Fibroblast of upper back skin (primary cell): ENCODE measurements at places on chromosomes 5 and 9.

- DNase-seq, result no peak
Observed at GRCh38 chr9:133429214-133429613, 7.0 kb downstream of the ADAMTS13 start.

- peak; percentile 72 for DNase-seq
Observed at GRCh38 chr5:34531751-34532360, 124.3 kb upstream of the RAI14 start.

- peak; percentile 96 for DNase-seq
Observed at GRCh38 chr5:67301285-67301903, 104.8 kb upstream of the CD180 start.

DNA sequence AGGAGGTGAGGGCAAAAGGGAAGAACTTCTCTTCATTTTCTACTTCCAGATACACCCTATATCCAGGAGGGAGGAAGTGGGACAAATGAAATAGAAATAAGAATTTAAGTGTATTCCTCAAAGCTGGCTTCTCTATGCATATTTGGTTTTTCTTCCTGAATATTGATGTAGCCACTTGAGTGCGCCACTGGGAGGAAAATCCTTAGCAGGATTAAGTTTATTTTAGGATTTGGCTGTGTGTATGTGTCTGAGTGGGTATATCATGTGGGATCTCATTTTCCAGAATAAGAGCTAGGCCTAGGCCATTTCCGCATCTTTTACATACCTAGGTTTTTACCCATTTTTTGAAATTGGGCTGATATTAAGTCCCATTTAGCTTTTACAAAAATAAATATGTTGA is 42.5 kb downstream of the MAP1B start:
- DNase-seq, result no peak

DNA sequence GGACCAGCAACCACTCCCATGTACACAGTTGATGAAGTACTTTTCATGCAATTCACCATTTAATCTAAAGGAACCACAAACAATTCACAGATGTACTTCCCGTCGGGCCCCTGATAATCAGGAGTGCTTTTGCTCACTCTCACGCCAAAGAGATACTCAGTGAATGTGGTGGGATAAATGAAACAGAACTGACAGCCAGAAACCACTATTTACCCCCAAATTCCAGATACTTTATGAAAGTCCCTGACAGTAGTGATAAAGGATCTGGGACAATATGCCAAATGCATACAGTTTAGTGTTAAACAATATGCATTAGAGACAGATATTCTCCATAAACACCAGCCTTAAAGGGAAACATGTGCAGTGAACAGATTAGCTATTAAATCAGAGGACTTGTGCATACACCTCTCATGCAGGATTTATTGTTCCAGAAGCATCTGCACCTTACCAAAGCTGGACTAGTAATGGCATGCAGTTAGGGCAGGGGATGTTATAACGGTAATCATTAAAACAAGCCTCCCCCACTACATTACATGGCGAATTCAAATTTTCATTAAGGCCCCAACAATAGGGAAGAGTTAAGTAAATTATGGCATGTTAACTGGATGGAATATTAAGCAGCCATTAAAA is 74.0 kb upstream of the SLC25A51 start:
- DNase-seq, result no peak

DNA sequence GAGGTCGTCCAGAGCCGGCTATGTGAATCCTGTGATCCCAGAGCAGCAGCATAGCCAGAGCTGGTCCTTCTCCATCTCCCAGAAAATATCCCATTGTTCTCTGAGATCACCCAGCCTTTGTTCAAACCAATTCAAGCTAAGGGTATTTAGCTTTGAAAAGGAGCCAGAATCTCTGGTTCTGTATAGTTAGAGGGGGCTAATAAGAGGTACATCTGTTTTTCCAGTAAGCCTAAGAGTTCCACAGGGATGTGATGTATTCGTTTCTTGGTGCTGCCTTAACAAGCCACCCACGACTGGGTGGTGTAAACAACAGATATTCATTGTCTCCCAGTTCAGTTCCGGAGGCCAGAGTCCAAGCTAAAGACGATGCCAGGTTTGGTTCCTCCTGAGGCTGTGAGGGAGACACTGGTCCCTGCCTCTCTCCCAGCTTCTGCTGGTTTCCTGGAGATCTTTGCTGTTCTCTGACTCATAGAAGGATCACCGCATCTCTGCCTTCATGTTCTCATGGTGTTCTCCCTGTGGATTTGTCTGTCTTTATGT is 344.8 kb downstream of the MTRR start:
- DNase-seq, result no peak

- peak; percentile 97 for DNase-seq
Observed at GRCh38 chr5:149561848-149562247, 10.6 kb upstream of the CSNK1A1 start.

DNA sequence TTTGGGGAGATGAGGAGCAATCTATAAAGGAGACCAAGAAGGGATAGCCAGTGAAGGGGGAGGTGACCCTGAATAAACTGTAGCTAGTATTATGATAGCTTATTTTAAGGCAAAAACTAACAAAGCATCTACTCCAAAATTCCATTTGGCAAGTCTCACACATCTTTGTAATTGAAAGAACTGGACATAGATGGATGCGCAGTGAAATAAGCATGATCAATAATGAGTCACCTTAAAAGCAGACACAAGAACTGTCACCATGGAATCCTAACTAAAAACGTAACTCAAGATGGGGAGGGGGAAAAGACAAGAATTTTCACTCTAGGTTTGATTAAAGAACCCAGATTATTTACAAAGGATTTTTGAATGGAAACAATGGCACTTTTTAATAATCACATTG is 164.5 kb downstream of the MED27 start:
- DNase-seq, result peak; percentile 52

DNA sequence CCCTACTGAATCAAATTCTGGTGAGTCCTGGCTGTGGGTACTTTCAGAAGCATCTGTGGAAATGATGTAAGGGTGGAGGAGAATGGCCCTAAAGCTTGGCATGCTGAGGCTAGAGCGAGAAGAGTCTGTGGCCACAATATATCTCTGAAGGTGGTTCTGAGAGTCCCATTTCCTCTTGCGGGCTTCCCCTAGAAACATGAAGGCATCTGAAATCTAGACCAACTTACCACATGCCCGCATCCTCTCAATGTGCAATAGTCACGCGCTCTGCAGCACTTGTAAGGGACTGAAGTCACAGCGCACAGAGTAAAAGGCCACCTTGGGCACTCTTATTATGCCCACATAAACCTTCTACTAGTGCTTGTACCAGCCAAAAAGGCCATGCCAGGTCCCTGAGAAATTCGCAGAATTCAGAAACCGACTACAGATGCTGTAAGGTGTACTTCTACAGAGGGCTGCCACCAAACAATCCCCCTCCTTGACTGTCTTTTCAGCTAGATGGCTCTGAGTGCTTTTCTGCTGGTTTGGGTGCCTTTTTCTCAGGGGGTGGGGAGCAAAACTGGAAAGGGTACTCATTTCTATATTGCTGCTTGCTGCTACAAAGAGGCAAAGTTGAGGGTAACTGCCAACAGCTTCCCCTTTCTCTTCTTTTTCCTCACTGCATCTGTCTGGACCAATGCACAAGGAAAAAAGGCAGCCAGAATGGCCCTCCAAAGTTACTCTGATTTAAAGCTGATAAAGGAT is 107.3 kb downstream of the ZDHHC21 start:
- no peak for DNase-seq

GRCh38 chr5:86894056-86894455 is 276.3 kb downstream of the COX7C start:
- peak; percentile 12 for DNase-seq

- no peak for DNase-seq
Observed at GRCh38 chr9:135255033-135255840, 167.8 kb downstream of the OLFM1 start.

DNA sequence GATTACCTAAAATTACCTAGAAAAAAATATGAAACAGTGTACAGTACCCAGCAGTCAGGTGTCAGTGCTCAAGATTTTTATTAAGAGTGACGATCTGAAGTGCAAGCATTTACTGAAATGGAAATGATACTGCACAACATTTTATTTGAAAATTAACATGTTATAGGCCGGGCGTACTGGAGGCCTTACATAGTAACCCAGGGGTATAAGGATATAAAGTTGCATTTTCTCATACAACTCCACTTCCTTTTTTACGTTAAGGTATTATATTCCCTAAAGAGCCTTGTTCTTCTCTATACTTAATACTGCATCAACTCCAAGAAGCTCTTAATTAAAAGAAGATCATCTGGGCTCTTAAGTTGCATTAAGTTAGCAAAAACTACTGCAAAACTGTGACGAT is 3.3 kb downstream of the MAT2B start:
- DNase-seq, result no peak

GRCh38 chr5:59274106-59274636 is 619.4 kb downstream of the PDE4D start:
- DNase-seq, result no peak

- peak; percentile 98 for DNase-seq
Observed at GRCh38 chr5:153629027-153629895, 138.8 kb downstream of the GRIA1 start.

GRCh38 chr5:56310711-56311204 is 77.6 kb upstream of the ANKRD55 start:
- peak; percentile 70 for DNase-seq

GRCh38 chr9:93121316-93122241 is 12.5 kb downstream of the NINJ1 start:
- DNase-seq, result no peak

- DNase-seq, result peak; percentile 26
Observed at GRCh38 chr5:36150676-36151433, 832 bp downstream of the LMBRD2 start.

DNA sequence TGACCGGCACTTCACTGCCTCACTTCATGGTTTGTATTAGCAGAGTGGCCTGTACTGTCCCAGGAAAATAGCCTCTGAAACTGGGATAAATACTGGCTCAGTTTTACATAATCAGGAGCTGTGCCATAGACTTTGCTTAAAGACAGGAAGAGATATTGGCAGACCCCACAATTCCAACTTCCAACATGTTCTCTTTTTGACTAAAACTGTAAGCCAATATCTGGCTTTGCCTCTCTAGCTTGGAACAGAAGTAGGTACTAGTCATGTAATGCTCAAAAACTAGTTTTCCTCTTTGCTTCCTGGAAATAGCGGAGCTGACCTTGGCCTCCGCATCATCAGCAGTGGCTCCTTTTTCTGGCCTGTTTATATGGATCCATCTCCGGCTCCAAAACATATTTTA is 276.9 kb downstream of the CDH9 start:
- DNase-seq, result no peak

GRCh38 chr9:37732952-37733351 is 20.7 kb upstream of the TRMT10B start:
- DNase-seq, result no peak

GRCh38 chr5:158487156-158487555 is 612.6 kb downstream of the EBF1 start:
- peak; percentile 37 for DNase-seq

DNA sequence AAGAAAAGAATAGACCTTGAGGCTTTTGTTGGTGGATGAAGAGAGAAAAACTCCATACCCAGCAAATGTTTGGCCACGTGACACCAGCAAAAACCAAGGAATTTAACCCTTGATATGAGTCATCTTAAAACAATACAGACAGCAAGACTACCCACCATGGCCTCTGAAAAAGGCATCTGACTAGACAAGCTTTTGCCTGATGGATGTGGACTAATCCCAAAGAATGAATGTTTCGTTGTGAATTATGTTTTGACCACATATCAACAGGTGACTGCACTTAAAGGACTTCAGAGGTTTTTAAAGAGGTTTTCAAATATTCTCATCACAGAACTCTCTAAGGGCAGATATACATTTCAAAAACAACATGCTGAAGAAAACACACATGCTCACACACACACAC is 33.0 kb upstream of the SLC1A3 start:
- peak; percentile 98 for DNase-seq

DNA sequence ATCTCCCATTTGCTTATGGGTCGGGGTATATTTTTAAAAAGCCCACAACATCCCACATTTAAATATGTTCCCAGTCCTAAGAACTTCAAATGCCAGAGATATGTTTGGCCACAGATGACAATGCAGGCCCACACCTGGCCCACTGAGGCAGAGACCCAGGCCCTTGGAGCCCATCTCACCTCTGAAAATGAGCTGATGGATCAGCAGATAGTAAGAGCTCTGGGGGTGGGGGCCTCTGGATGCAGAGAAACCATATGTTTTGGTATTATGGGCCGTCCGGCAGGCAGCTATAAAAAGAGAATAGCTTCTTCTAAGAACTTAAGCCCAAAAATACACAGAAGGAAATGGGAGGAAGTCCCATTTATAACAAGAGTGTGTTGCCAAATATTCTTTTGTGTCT is 256.0 kb downstream of the GRIA1 start:
- no peak for DNase-seq

DNA sequence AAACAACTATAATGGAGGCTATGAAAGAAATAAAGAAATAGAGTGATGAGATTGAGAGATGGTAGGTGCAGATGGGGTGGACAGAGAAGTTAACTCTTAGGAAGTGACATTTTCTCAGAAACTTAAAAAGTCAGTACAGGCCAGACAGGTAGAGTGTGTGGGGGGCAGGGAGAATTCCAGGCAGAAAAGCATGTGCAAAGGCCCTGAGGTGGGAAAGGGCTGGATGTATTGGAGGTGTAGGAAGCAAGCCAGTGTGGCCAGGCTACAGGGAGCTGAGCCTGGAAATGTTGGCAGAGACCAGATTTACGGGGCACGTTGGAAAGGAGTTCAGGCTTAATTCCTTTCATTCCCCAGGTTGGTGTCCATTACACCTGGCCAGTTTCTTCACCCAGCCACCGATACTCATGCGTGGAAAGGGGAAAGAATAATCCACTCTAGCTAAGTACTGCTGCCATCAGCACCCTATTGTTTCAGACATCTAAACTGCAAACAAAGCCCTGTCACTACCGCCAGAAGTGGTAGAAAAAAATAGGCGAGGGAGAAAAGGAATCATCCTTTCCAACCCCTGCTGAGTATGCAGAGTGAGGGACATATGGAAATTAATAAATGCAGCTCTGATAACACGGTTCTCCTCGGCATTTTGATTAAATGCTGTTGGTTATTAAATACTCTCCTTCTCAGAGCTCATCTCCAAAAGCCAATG is 116.8 kb upstream of the GPR151 start:
- DNase-seq, result no peak

- peak; percentile 62 for DNase-seq
Observed at GRCh38 chr9:112029921-112030444, 133.4 kb downstream of the UGCG start.

DNA sequence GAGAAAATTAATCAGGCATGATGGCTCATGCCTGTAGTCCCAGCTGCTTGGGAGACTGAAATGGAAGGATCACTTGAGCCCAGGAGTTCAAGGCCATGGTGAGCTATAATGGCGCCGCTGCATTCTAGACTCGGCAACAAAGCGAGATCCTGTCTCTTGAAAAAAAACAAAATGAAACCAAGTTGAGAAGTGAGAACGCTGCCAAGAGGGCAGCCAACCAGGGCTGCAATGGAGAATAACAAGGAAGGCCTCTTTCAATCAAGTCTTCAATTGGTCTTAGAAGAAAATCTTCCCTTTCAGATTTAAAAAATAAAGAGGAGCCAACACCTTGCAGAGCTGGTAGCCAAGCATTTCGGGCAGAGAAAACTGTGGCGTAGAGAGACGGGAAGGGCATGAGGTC is 14.7 kb downstream of the KIAA1958 start:
- DNase-seq, result no peak

- no peak for DNase-seq
Observed at GRCh38 chr9:81423589-81424326, 265.6 kb downstream of the TLE1 start.
